ENCODE measurements at places on chromosomes 5 and 9.

GRCh38 chr5:133514456-133514855 lies 97.9 kb downstream of the FSTL4 start:
- DNase-seq = no peak

GRCh38 chr5:41447650-41448510 lies 62.5 kb downstream of the PLCXD3 start:
- no peak for DNase-seq

GRCh38 chr9:37974506-37975173 lies 70.7 kb upstream of the SLC25A51 start:
- no peak for DNase-seq

- DNase-seq = no peak
Measured at GRCh38 chr5:158832731-158833130, 267.0 kb downstream of the EBF1 start.

GRCh38 chr5:173192561-173192960 lies 42.4 kb downstream of the NKX2-5 start:
- DNase-seq = no peak

DNA sequence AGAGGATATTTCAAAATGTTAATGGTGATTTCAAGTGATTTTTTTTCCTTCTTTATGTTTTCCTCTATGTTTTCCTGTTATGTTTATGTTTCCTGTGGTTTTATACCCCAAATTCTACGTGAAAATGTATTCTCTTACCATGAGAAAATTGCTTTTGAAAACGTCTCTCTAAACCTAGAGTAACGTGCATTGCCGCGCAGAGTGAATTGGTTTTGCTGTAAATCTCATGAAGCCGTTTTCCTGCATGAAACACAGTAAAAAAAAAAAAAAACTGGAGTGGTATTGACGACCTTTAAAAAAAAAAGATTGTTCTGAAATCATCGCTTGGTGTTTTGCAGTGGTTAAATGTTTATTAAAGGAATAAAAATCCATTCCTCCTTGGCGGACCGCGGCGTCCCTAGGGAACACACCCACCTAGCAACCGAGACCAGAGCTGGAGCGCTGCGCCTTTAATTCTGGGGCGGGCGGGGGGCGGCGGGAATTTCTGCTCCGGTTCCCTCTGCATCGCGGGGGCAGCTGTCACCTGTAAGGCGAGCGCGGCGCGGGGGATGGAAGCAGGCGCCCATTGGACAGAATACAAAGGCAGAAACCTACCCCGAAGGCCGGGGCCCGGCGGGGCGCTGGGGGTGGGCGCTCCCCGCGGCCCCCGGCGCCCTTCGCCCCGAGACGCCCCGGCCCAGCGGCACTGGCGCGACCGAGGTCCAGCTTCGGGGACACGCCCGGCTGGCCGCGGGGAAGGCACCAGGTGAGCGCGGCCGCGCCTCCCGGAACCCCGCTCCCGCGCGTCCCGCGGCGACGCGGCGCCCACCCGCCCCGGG lies at the start of gene SOWAHA:
Gene SOWAHA (plus strand): TSS at position 522 of the 818 bp plus-strand sequence. CDS start 320 bp downstream, outside the sequence.
- peak; percentile 51 for DNase-seq

DNA sequence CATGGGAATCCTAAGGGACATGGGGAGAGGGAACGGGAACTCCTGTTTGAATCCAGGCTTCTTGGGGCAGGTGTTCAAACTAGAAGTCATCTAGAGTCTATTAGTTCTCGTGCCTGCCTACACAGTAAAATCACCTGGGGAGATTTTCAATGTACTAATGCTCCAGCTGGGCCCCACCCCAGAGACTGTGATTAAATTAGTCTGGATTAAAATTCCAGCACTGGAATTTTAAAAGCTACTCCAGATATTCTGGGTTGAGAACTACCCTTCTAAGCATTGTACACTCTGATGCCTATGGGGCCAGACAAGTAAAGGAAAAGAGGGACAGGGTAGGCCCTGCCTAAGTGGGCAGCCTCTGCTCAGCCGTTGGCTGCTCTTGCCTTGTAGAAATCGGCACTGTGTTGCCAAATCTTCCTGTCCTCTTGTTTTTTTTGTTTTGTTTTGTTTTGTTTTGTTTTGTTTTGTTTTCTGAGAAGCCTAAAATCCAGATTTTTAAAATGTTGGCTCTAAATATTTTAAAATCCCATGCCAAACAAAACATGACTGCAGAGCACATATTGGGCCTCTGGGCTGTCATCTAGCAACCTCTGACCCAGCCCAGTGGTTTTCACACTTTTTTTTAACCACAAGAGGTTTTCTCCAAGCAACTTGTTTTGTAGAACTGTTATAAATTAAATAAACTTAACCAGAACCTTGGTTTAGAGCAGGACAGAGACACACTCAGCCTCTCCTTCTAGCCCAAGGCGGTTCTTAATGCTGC lies 29.0 kb downstream of the ADRB2 start:
- DNase-seq = no peak

DNA sequence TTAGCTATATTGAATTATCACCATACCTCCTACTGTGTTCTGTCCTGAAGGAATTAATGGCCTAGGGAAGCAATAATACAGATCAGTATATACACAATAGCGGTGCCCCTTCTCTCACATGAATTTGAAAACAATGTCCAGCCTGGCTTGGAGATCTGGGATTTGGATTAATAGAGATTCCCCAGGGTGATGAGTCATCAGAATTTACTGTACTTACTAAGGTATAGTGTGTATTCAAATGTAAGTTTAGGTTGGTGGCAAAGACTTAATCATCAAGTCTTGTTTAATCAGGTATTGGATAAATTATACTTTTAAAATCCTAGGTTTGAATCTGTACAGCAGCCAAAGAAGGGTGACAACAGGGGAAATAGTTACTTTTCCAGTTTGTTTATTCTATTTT lies 121.5 kb downstream of the FEM1C start:
- no peak for DNase-seq

GRCh38 chr5:76029739-76030138 lies 53.4 kb upstream of the SV2C start:
- no peak for DNase-seq

DNA sequence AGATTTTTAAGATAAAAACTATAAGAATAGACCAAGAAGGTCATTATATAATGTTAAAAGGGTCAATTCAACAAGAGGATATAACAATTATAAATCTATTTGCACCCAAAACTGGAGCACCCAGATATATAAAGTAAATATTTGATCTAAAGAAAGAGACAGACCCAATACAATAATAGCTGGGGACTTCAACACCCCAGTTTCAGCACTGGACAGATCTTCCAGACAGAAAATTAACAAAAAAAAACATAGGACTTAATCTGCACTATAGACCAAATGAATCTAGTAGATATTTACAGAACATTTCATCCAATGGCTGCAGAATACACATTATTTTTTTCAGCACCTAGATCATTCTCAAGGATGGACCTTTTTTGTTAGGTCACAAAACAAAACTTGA lies 331.9 kb downstream of the SPOCK1 start:
- DNase-seq = no peak

GRCh38 chr5:112866739-112867138 lies 5.7 kb downstream of the SRP19 start:
- no peak for DNase-seq

- DNase-seq = no peak
Measured at GRCh38 chr9:28832168-28832770, 1259.0 kb upstream of the C9orf72 start.

DNA sequence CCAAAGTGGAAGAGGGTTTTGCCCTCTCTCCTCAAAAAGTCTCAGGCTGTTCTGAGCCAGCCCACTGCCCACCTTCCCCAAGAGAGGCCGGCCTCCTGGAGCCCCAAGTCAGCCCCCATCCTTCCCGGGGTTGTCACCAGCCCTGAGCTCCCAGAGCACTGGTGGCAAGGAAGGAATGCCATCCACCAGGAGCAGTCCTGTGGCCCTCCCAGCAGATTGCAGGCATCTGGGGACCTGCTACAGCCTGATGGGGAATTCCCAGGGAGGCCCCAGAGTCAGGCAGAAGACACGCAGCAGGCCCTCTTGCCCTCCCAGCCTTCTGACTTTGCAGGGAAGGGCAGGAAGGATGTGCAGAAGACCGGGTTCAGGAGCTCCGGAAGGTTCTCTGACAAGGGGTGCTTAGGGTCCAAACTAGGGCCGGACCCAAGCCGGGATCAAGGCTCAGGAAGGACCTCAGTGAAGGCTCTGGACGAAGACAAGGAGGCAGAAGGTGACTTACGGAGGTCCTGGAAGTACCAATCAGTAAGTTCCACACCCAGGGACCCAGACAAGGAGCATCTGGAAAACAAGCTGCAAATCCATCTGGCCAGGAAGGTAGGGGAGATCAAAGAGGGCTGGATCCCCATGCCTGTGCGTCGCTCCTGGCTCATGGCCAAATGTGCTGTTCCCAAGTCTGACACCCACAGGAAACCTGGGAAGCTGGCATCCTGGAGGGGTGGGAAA lies 3.7 kb downstream of the SPATA31E1 start:
- no peak for DNase-seq

DNA sequence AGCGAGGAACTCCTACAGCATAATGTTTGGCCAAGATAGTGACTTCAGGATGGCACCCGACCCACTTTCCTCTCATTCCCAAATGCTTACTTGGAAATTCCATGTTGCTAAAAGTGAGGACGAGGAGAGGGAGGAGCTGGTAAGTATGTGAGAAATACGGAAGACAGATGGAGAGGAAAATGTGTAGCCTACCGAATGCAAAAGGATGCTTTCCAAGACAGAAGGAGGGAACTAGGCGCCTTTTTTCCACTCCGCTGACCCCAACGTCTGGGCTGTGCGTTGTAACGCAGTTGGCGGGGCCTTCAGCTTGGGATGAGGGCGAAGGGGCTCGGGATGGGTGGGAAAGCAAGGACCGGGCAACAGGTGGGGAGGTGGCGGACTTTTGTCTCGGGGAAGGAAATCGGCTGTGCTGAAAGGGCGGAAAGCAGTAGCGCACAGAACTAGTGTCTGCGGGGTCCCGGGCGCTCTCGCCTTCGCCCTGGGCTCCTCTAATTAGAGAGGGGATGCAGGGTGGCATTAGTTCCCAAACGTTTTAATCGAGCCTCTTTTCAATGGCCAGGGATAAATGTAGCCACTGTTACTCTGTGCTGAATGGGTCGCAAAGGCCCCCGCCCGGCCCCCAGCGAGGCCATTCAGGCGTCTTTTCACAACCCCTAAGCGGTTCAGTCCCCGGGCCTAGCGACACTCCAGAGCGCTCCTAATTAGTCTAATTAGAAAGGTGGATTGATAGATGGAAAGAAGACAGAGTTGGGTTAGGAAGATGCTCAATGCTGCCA lies 12.6 kb downstream of the FOXD1 start:
- peak; percentile 79 for DNase-seq

DNA sequence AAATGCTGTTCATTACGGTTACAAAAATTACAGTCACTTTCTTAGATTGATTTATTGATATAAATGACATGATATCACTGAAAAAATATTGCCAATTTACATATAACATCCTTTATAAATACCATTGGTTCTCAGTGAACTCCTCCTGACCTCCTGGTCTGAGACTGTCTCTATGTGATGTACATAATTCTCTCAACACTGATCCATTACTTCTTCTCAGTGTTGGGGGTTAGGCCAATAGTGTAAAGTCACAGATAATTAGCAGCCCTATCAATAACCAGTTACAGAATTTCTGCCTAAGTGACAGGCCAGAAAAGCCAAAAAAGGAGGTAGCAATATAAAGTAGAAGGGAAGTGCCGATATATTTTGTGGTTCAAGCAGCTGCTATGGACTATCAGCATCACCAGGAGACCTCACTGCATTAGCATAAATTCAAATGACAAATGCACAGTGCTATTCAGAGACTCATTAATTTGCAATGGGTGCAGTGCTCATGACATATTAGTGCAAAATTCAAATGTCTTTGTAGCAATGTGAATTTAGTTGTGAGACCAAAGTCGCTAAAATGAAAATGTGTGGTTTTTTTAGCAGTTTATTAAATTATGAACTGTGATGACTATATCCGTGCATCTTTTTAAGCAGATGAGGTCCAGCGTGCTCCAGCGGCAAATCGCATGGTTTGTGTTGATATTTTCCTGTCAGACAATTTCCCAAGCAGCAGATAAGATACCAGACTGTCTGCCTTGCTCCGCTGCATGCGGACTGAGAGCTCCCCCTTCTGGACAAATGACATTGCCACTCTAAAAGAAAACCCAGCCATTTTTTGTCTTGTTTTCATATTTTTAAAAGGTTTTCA lies 144.6 kb downstream of the CETN3 start:
- DNase-seq = peak; percentile 39

DNA sequence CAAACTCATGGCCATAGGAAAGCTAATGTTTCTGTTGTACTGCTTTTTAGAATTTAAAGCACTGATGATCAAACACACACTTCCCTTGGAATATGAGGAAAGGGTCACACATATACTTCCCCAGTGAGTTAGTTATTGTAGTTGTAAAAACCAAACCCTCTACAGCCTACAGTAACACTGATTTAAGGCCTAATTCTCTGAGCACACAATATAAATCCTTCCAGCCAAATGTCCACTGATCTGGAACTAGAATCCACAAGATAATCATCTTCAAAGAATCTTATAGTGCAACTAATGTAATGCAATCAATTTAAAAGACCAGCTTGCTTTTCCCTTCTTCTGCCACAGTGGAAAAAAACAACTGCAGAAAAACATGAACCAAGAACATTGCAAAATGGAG lies 219.3 kb downstream of the CAAP1 start:
- no peak for DNase-seq

DNA sequence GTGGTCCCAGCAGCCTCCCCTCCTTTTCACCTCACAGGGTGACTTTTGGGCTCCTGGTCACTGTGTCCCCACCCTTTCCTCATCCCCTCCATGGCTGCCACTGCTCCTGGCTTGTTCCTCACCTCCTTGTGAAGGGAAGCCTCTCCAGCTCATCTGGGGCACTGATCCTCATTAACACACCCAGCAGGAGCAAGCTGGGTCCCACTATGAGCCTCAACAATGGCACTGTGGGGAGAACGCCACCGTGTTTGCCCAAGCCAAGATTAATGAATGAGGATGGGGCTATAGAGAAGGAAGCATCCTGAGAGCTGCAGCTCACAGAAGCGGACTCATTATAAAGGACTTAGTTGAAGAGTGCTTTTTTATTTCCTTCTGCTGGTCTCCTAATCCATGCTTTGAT lies 118.4 kb downstream of the MARCHF11 start:
- DNase-seq = no peak

DNA sequence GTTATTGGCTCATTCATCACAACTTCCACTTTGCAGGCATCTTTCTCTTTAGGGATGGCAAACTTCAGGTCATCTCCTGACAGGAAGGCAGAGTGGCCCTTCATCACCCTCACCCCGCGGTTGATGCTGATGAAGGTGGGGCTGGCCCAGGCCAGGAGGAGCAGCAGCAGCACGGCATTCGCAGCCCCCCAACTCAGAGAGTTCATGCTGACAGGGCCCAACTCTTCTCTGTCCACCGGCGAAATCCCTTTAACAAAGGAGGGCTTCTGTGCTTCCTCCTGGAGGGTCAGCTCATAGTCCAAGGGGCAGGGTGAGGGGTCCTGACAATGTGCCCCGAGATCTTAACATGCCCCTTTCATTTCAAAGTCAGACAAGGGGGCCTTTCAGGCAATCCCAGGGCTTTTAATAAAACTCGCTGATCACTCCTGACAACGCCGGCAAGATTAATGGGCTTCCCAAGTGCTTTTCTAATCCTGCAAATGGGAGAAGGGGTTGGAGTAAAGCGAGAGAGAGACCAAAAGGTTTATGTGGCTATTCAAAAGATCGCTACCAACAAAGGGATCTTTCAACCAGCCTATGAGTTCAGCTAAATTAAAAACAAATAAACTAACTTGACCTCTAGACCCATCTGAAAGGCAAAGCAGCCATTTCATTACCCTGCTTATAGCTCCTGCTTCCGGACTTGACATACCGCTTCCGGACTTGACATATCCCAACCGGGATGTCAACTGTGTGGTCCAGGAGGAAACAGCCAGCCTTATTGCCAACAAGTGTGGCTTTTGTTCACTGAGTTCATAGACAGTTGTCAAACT lies 41.2 kb downstream of the FREM1 start:
- DNase-seq = peak; percentile 62
